ENCODE measurements at places on chromosomes 3 and 15. TPM values are rescaled to one million over a fixed set of nuclear protein-coding genes. Genes with fewer than 3 reads are reported as not detected.

GRCh38 chr3:37862219-37862902 lies 681 bp downstream of the CTDSPL start:
- peaks cover 60% of the 10 kb centered on the region for H3K4me1 ChIP-seq
- DNase-seq, result peak; percentile 58
- peak overlapping the region; percentile 90 for H3K27ac ChIP-seq
- no peaks in the 10 kb centered on the region for H3K36me3 ChIP-seq

Gene SUCLG2
- total RNA-seq, result 100 TPM

DNA sequence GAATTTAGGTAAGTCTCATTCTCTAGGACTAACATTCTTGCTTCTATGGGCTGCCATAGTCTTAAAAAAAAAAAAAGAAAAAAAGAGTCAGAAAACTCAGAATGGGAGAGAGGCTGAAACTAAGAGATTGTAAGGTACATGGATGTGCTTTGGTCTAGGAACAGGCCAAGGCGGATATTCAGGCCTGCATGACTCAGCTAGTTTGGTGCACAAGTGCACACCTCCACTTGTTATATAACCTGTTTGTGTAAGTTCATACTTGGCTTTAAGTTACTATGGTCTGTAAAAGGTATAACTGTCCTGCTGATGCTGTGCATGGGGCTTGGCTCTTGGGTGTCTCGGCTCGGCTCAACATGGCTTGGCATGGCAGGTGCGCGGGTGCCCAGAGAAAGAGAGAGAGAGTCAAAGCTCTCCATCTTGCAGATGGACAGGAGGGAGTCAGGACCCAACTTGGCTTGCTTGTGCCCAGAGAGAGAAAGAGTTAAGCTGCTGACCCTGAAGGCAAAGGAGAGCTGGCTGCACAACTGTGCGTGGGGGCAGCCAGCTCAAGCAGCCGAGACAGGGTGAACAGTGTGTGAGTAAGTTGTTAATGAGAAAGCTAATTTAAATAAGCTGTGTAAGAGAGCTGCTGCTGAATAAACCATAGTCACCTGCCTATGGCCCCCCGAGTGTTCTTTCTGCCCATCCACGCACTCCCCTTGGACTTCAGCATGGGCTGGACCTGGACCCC lies 31.4 kb upstream of the CHRNB4 start:
- no peaks in the 10 kb centered on the region for H3K27me3 ChIP-seq
- no peak overlapping the region for H3K4me3 ChIP-seq

- peak overlapping the region; percentile 42 for H3K4me3 ChIP-seq
- peak; percentile 90 for DNase-seq
- peaks cover 10% of the 10 kb centered on the region for H3K27me3 ChIP-seq
- peaks cover 82% of the 10 kb centered on the region for H3K4me1 ChIP-seq
Observed at GRCh38 chr15:88897456-88898194, 2.3 kb upstream of the HAPLN3 start.

GRCh38 chr15:84812842-84813241 lies 4.3 kb upstream of the ALPK3 start:
- H3K27ac ChIP-seq, result no peak overlapping the region
- no peak for DNase-seq
- H3K4me1 ChIP-seq, result peaks cover 28% of the 10 kb centered on the region

DNA sequence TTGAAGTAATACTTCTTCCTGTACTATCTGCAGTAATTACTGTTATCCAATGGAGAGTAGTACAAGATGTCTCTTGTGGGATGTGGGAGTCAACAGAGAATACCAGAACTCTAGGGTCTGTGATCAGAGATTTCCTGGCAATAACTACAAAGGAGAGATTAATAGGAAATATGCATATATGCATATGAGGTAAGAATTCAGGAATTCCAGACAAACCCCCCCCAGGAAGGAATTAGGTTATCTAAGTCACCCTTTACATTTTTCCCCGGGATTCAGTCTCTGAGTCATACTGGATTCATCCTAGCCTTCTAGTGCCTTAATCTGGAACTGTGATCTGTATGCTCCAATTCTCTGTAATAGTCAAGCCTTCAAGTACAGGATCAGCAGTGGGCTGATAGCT lies 49.4 kb downstream of the GTF2E1 start:
- H3K4me1 ChIP-seq, result no peaks in the 10 kb centered on the region
- no peak for DNase-seq
- H3K27ac ChIP-seq, result no peak overlapping the region
- H3K36me3 ChIP-seq, result no peaks in the 10 kb centered on the region
- H3K4me3 ChIP-seq, result no peak overlapping the region

Gene RHOV
- not detected for total RNA-seq

GRCh38 chr15:85710340-85710842 lies 84.3 kb downstream of the KLHL25 start:
- H3K4me1 ChIP-seq, result peaks cover 74% of the 10 kb centered on the region
- H3K36me3 ChIP-seq, result peaks cover 70% of the 10 kb centered on the region
- H3K27me3 ChIP-seq, result no peaks in the 10 kb centered on the region
- peak overlapping the region; percentile 94 for H3K27ac ChIP-seq
- no peak overlapping the region for H3K4me3 ChIP-seq
- DNase-seq, result no peak

- H3K4me1 ChIP-seq, result no peaks in the 10 kb centered on the region
- DNase-seq, result no peak
- no peak overlapping the region for H3K4me3 ChIP-seq
- H3K27me3 ChIP-seq, result no peaks in the 10 kb centered on the region
Observed at GRCh38 chr3:1179146-1179545, 86.3 kb downstream of the CNTN6 start.

DNA sequence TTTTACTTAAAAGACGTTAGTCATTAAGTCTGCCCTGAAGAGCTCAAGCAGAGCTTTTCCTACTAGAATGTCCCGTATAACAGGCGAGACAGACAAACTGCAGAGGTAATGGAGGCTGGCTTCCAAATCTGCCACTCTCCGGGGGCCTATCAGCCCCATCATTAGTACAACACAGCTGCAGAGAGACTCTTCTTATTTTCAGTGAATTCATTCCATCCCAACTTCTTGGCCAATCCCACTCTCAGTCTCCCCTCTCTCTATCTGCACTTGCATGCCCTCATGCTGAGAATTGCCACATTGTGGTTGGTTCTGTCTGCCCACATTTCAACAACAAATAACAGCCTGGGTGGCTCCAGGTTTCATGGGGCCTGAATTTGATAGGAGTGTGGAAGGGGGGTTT lies 412.7 kb downstream of the ERC2 start:
- DNase-seq, result no peak
- H3K27ac ChIP-seq, result no peak overlapping the region
- peaks cover 18% of the 10 kb centered on the region for H3K27me3 ChIP-seq
- H3K4me3 ChIP-seq, result no peak overlapping the region
- H3K4me1 ChIP-seq, result no peaks in the 10 kb centered on the region
